NCI-H526 (cell line): ENCODE measurements at places on chromosomes 16 and 17.

- no peak for DNase-seq
These were observed 2.2 kb upstream of the UQCRC2 start for GRCh38 chr16:21950782-21951521.

DNA sequence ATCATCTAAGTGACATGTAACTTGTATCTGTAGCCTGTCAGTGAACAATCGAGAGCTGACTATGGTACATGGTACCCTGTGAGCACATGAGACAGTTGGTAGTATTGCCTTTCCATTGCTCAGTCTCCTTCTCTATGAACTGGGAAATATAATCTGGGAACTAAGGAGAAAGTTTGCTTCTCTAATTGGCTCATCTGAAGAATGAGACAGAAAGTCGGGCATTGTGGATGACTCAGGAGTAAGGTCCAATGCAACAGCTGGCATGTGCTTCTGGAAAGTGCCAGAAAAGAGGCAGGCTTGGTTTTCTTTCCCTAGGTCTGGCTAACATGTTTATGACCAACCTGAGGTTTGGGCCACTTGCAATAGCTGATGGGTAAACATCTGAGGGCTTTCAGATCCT, 51.9 kb downstream of the ZZEF1 start:
- no peak for DNase-seq

DNA sequence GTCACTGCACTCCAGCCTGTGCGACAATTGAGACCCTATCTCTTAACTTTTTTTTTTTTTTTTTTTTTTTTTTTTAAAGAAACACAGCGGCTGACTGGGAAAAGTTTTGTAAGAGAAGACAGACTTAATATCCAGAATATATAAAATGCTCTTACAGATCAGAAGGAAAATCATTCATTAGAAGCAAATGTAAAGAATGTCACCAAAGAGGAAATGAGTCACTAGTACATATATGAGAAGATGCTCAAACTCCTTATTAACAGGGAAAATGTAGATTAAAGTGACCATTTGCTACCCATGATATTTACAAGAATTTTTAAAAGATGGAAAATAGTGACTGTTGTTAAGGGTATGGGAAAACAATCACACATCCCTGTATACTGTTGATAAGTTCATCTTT, 48.9 kb downstream of the RABEP1 start:
- no peak for DNase-seq

DNA sequence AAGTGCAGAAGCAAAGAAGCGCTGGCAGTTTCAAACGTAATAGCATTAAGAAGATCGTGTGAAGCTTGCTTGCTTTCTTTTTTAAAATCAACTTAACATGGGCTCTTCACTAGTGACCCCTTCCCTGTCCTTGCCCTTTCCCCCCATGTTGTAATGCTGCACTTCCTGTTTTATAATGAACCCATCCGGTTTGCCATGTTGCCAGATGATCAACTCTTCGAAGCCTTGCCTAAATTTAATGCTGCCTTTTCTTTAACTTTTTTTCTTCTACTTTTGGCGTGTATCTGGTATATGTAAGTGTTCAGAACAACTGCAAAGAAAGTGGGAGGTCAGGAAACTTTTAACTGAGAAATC, 17.4 kb upstream of the RAB11FIP4 start:
- DNase-seq: no peak

DNA sequence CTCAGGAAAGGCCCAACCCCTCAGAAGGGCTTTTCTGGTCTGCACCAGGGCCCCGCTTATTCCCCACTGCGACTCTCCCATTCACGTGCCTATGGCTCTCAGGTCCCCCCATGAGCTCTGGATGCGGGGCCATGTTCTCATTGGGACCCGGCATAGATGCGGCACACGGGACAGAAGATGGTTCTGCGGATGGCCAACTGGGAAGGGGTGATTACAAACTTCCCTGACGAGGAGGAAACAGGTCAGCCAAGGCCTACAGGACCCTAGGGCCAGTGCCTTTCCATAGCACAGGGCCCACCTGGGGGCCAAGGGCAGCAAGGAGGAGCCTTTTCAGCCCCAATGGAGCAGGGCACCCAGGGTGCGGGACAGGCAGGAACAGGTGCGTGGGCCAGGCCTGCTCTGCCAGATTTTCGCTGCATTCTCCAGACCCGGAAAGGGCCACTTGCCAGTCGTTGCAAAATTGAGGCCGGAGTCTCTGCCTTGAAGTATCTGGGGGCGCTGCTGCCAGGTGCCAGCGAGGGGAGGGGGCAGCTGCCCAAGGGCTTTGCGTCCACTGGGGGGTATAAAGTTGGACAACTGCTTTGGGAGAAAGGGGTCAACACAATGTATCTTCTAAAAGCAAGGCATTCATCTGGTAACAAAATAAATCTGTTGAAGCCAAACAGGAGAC, 20.5 kb downstream of the SLC7A5 start:
- no peak for DNase-seq

GRCh38 chr17:33525186-33525585, 232.1 kb upstream of the ASIC2 start:
- no peak for DNase-seq

- no peak for DNase-seq
These were observed 444.7 kb downstream of the HS3ST3B1 start for GRCh38 chr17:14745541-14745940.

DNA sequence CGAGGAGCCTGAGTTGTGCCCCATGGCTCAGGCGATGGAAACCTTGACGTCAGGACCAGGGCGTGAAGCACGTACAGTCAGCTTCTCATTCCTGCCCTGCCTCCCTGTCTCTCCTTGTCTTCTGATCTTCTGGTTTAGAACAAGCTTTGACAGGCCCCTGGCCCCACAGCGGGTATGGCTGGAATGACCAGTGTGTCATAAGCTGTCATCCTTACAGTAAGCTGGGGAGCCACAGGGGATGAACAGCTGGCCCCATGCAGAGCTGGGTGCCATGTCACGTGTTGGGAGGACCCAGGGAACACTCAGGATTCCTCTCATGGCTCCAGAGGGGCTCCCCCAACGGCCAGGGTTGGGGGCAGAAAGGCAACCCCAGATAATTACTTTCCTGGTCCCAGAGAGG, 157.6 kb upstream of the PLCG2 start:
- DNase-seq: no peak

GRCh38 chr17:11404431-11405276, 163.6 kb downstream of the SHISA6 start:
- DNase-seq: no peak

GRCh38 chr16:81551821-81552304, 107.3 kb downstream of the CMIP start:
- DNase-seq: no peak

- DNase-seq: no peak
These were observed 108.1 kb upstream of the CDC42EP4 start for GRCh38 chr17:73419881-73420280.

DNA sequence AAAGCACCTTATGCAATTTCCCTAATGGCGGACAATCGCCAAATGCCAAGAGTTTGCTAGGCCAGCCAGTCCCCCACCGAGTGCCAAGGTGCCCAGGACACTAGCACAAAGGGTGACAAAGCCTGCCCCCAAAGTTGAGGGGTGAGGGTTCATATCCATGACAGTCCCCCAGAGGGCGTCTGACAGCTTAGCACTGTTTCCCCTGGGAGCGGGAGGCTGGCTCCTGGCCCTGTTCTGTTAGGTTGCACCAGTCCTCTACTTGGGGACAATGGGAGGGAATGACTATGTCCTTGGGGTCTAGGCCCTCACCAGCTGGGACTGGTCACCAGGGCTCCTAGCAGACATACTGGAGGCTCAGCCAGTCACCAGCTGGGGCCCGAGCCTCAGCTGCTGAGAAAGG, 66.9 kb downstream of the MYO18A start:
- peak; percentile 38 for DNase-seq

GRCh38 chr16:79191933-79192332, 408.6 kb downstream of the MAF start:
- no peak for DNase-seq

DNA sequence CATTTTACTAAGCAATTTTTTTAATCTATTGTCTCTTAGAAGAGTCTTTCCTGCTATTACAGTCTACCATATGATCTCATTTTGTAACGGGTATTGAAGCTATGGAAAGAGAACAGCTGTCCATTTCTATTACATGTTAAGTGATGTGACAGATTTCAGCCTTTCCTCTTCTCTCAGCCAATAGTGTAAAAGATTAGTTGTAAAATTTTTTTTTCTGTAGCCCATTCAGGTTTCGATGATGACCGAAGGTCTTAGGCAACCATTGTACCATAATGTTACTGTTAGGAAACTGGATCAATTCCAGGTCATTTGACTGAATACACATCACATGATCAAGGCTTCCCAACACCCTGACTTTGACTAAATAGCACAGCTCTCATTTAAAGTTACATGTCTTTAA, 147.6 kb upstream of the HLF start:
- peak; percentile 38 for DNase-seq

GRCh38 chr16:89422905-89423630, 67.3 kb downstream of the ANKRD11 start:
- no peak for DNase-seq

DNA sequence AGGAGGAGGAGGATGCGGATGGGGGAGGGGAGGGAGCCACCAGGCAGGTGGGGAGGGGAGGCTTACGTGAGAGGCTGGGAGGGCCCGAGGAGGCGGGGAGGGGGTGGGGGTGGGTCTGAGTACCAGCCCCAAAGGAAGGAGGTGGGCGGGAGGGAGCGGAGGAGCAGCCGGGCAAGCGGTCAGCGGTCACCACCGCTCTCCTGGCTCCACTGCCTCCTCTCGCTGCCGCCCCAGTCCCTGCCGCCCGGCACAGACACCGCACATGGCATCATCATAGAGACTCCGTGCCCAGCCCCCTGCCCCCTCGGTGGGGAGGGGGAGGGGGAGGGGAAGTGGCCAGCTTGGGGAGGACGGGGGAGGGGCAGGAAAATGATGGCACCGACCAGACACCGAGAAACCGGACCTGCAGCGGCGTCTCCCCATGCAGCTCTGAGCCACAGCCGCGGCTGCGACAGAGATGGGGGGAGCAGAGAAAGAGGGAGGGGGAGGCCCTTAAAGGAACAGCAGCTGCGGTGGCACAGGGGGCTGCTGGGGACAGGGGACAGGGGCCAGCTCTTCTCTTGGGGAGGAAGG, at the start of gene TLCD3B:
TLCD3B (minus strand) TSS at position 431 of the 573 bp plus-strand sequence. CDS start 744 bp downstream, outside the sequence.
- DNase-seq: peak; percentile 75

- DNase-seq: no peak
These were observed 46.5 kb upstream of the SLC47A1 start for GRCh38 chr17:19487024-19487600.

- DNase-seq: no peak
These were observed 15.9 kb downstream of the PLD6 start for GRCh38 chr17:17190188-17190587.

GRCh38 chr16:54544553-54545180, 258.1 kb upstream of the IRX3 start:
- no peak for DNase-seq

DNA sequence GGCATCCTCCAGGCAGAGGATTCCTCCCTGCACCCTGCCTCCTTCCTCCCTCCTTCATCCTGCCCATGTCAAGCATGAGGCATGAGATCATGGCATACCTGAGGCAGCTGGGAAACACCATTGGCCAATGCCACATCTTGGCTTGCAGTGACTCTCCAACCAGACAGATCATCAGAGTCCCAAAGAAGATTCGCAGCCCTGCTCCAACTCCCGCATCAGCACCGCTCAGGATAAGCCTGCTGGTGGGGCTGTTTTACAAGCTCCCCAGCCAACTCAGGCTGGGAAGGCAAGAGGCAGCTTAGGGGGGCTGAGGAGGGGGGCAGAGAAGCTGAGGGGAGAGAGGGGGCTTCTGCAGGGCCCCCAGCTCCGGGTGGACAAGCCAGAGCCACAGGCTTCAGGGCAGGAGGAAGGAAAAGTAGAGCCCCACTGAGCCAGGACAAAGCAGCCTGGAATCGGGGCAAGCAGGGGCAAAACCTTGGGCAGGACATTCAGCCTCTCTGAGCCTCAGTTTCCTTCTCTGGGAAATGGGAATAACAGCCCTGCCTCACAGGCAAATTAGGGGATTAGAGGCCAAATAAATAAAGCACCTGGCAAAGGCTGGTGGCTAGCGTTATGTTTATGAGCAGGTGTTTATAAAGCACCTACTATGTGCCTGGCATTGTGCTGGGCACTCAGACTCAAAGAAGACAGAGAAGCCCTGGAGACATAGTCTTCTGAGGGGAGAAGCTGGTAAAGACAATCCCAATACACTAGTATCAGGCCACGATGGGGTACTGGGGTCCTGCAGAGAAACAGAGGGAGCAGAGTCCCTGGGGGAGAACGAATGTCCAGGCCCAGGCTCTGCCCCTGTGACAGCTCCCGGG, 88.1 kb downstream of the GOSR1 start:
- DNase-seq: no peak

DNA sequence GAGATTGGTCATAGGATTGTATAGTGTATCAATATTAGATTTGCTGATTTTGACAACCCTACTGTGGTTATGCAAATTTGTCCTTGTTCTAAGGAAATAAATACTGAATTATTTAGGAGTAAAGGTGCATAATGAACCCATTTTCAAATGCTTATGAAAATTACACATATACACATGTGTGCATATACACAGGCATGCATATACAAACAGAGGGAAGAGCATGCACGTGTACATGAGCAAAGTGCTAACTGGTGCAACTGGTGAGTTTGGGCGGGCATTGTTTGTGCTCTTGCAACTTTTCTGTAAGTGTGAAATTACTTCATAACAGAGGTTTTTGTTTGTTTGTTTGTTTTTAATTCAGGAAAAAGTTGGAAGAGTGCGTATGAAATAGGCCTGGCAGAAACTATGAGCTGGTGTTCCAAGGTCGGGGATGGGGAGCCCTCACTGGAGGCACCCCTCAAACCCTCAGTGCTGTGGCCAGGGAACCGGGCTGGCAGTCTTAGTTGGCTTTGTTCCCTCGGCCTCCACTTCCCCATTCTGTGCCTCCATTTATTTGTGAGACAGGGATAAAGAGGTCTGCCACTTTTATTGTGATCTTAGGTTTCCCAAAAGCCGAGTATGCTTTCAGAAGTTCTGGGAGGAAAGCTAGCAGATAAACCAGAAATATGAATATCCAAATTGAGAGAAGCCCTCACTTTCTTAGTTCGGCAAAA, 5.8 kb downstream of the DEXI start:
- DNase-seq: no peak

DNA sequence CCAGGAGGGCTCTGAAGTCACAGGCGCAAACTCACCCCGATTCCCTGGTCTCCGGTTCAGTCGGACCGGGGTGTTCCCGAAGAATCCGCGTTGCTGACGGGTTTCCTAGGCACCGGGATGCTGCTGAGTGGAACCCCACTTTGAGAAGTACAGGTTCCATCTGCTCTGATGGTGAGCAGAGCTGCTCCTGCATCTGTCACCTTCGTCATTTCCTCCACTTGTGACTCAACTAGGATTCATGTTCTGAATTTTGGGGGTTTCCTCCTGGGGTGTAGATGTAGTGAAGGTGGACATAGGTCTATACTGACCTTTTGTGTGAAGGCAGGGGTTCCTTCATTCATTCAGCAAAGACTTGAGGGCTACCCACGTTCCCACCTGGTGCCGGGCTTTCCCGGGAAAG, 25.0 kb downstream of the LGALS3BP start:
- no peak for DNase-seq

GRCh38 chr16:17459903-17460521, 10.7 kb downstream of the XYLT1 start:
- DNase-seq: peak; percentile 69

DNA sequence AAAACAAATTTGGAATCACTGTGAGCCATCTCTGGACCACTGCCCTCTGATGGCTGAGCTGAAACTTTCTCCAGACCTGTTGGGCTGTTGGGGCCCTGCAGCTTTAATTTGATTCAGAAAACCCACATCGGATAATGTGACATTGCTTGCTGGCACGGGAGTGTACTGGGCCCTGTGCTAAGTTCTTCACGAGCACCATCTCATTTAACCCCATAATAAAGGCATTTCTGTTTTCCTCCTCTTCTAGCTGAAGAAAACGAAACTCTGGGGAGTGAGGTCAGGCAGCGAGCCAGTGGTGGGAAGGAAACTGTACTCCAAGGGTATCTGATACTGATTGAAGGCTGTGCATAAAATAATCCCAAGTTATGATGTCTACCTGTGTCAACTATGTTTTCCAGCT, 34.5 kb upstream of the TNRC6A start:
- no peak for DNase-seq
